Ecto neural progenitor cell (in vitro differentiated cells): ENCODE measurements at places on chromosomes 2 and 18.

DNA sequence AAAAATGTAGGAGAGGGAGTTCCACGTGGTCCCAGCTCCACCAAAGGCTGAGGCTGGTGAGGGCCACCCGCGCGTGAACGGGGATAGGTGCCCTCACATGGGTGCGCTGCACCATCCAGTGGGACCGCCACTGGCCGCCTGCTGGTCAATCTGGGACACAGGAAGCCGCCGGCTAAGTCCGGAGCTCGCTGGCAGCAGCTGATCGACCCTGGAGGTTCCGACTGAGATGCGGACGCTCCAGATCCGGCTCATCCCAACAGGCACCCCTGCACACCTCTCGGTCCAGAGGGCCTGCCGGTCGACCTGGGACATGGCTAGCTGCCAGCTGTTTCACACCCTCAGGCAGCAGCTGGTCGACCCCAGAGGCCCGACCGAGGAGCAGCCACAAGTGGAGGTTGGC lies 116.5 kb upstream of the ANKRD30BL start:
- DNase-seq = no peak

DNA sequence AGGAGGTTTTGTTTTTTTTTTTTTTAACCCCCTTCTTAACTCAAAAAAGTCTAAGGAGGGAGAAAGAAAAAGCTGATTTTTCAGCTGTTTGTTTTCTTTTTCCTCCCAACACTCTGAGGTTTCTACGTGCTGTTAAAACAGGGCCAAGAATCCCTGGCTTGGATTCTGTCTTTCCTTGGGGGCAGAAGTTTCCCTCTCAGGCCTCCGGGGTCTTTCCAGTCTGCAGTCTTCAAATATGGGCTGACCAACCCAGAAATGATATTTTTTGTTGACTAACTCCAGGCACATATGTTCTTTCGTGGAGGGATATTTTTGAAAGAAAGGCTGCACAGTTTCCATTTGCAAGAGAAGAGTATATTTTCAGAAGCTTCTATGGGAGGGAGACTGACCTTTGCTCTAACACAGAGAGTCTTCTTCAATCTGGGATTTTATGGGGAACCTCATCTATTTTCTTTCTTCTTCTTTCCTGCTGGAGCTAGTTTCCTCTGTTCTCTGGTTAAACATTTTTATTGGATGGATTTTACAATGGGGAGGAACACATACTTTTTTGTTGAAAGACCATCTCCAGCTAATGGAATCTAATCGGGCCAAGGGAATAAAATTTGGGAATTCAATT lies 93.3 kb upstream of the SPRED2 start:
- DNase-seq = no peak

DNA sequence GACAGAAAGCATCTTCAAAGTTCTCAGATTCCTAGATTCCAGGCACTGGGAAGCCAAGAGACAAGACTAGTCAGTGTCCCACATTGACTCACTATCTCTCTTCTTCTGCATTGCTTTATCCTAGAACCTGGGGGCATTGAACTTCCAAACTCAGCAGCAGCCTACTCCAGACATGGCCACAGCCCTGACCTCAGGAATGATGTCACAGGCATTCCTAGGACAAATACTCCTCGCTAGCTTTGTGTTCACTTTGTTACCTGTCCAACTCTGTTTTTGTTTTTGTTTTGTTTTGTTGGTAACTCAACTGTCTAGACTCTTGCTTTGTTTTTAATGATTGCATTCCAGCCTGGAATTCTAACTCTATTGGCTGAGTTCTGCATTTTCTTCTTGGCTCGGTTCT lies 449.3 kb upstream of the SPHKAP start:
- no peak for DNase-seq

GRCh38 chr2:23859983-23860382 lies 66.9 kb downstream of the ATAD2B start:
- no peak for DNase-seq

GRCh38 chr18:33578518-33579348 lies 714 bp downstream of the ASXL3 start:
- peak; percentile 73 for DNase-seq

GRCh38 chr18:13226533-13227144 lies 8.1 kb downstream of the LDLRAD4 start:
- DNase-seq = no peak

DNA sequence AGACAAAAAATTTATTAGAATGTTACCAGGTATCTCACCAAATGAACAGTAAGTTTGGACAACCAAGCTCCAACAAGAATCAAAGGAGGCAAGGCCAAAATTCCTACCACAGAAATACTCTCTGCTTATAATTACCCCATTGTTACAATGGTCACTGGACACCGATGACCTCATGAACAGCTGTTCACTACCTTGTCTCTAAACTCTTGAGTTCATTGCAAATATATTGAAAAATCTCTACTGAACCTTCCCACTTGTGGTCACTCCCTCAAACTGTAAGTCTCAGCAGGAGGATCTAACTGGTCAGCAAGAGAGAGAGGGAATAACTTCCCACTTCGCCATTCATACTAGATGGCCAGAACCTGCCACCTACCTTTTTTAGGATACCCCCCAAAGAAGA lies 50.0 kb downstream of the ERBB4 start:
- DNase-seq = no peak

GRCh38 chr2:231184319-231184718 lies 14.1 kb upstream of the ARMC9 start:
- DNase-seq = no peak

GRCh38 chr2:1272835-1273234 lies 140.4 kb upstream of the TPO start:
- no peak for DNase-seq

DNA sequence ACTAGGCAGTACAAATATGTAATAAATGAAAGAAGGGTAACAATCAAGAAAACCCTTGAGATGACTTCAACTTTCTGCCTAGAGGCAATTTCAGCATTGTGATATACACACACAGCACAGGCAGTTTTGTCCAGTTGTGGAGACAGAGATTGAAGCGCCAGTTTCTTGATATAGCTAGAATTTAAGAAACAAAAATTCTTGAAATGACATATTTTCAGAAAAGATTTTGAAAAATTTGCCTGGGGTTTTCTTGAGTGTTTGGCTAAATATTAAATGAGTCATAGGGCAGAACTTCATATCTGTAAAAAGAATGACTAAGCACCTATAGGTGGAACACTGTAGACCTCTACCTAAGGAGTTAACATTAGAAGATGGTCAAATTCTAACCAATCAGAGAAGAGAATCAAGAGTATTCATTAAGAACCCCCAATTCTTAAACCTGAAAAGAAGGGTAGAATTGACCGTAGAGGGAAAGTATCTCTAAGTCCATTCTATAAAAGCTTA lies 1266.8 kb upstream of the TMEFF2 start:
- DNase-seq = no peak

GRCh38 chr2:104092886-104093285 lies 761.0 kb upstream of the POU3F3 start:
- no peak for DNase-seq

DNA sequence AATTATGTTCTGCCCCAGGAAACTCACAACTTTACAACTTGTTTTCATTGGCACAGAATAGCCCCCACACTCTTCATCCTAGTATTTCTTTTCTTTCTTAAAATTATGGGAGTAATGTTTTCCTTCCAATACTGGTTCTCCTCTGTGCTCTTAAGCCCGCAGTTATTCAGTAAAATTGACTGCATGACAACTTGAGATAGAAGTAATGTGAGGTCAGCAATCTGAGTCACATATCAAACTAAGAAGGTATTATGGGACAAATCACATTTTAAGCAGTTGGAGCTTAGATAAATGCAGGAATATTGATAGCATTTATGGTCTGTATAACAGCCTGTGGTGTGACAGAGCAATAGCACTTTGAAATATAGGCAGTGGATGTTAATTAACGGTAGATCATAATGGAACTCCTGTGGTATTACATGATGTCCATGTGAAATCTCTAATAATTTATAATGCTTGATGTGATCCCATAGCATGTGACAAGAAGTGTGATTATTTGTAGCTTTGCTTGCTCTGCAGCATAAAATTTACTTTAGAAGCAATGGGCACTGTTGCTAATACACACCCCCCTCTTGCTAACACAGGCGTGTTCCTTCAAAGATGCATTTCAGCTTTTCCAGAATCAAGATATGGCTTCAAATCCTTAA lies 351.4 kb upstream of the CDH20 start:
- DNase-seq = no peak

DNA sequence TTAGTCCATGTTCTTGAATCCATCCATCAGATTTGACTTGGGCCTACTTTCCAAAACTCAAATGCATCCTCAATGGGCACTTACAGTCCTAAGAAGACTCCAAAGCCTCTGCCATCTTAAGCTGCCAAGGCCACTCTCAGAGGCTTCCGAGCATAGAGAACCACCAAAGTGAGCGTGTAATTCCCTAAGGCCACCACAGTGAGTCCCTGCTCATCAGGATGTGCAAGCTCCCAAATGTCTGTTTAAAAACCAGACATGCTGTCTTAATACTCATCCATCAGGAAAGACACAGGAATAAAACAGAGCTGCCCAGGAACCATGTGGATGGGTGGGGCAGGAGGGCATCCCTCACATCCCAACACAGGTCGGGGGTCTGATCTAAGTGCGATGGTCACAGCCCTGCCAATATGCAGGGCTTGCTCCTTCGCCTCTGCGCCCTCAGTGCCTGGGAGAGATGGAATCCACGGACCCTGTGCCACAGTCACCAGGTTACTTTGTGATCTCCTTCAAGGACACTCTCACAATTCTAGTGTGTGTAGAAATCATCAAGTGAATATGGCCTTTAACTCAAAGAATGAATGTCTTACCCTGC lies 80.4 kb downstream of the POLR1A start:
- DNase-seq = no peak

DNA sequence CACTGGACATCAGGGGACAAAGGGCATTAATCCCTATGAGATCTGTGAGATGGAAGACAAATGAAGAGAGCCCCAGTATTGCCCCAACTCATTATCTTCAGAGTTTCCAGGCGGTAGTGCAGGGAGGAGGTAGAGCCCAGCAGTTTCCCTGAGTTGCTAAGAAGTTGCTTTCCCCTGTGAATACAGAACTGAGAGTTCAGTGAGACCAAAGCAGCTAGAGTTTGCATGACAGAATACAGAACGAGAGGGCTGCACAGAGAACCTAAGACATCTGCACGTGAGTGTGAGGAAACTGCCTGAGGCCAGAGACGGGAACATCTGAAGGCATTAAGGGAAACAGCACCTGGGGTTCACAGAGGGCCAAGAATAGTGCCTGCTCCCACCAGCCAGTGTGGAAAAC lies 18.1 kb upstream of the PGAP1 start:
- DNase-seq = no peak

- DNase-seq = no peak
Observed at GRCh38 chr2:20456116-20456571, 9.3 kb downstream of the RHOB start.

DNA sequence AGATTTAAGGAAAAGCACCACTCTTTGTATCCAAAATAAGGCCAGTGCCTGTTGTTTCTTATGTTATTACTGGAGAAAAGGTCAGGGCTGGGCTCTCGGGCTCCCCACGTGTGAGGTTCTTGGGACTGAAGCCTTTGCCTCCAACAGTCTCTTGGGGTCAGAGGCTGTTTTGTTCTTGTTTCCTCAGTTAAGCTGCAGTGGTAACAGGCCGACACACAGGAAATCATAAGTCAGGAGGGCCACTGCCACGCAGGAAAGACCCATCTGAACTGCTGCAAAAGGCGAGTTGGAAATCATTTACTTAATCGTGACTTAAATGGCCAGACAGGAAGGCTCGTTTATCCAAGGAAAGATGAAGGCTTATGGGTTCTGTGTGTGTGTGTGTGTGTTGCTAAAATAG lies 30.3 kb upstream of the IL37 start:
- no peak for DNase-seq

GRCh38 chr2:217709478-217710210 lies 293.2 kb downstream of the TNS1 start:
- no peak for DNase-seq

- DNase-seq = no peak
Observed at GRCh38 chr2:208686665-208687064, 280.1 kb downstream of the PTH2R start.

GRCh38 chr2:231286964-231287363 lies 88.5 kb downstream of the ARMC9 start:
- DNase-seq = no peak

DNA sequence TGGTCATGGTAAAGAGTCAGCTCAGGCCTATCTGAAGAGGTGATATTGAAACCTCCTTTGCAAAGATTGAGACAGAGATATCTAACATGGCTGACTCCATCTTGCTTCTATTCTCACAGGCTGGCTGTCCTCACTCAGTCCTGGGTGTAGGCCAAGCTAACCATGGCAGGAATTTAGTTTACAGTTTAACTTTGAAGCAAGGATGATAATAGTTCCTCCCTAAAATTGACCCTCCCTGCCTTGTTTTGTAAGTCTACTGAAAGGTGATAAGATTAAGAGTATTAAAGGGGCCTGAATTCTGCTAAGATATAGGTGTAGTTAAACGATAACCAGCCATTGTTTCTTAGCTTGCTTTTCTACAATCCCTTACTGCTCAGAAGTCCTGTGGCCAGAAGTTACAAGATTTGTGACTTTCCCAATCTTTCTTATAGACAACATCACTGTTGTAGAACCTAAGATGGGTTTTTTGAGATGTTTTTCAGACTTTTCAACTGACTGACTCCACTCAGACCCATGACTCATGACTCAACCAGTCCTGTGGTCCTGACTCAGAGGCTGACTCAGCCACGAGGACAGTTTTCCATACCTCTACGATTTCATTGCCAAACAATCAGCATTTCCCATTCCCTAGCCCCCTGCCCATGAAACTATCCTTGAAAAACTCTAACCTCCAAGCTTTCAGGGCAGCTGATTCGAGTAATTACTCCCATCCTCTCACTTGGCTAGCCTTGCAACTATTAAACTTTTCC lies 195.7 kb upstream of the SESTD1 start:
- DNase-seq = no peak

- no peak for DNase-seq
Observed at GRCh38 chr2:119232666-119232993, 9.0 kb downstream of the STEAP3 start.

DNA sequence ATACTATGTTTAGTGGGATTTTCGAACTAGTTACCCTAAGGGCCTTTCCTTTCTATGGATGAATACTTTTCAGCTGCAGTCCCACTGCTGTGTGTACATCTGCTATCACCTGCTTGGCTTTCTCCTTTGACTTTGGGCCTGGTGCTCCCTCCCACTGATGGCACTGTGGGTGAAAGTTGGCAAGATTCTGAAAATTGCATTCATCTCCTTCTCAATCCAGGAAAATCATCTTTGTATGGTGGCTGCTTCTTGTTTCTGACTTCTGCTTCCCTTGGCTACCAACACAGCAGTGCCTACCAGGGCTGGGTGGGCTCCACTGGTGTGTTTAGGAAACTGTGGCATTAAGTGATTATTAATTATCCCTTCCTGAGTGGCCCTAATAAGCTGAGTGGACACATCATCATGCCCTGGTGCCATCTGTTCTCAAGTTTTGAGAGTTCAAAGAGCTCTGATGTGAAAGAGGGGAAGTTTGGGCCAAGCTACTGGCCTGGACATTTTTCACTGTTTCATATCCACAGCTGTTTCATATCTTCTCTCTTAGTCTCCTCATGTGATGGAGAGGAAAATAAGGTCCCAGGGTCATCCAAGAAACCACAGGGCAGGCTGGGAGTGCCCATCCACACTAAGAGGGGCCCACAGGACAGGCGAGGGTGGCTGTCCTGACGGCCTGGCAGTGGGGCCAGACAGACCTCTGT lies 16.7 kb downstream of the HK2 start:
- DNase-seq = no peak

GRCh38 chr2:71742953-71743601 lies 289.7 kb downstream of the DYSF start:
- no peak for DNase-seq
